Stimulated activated CD8-positive, alpha-beta memory T cell treated with anti-CD3 and anti-CD28 coated beads, Interleukin-7, amount 100 ng/mL, for 1 hour (primary cell): ENCODE measurements at places on chromosomes 3 and 15.

DNA sequence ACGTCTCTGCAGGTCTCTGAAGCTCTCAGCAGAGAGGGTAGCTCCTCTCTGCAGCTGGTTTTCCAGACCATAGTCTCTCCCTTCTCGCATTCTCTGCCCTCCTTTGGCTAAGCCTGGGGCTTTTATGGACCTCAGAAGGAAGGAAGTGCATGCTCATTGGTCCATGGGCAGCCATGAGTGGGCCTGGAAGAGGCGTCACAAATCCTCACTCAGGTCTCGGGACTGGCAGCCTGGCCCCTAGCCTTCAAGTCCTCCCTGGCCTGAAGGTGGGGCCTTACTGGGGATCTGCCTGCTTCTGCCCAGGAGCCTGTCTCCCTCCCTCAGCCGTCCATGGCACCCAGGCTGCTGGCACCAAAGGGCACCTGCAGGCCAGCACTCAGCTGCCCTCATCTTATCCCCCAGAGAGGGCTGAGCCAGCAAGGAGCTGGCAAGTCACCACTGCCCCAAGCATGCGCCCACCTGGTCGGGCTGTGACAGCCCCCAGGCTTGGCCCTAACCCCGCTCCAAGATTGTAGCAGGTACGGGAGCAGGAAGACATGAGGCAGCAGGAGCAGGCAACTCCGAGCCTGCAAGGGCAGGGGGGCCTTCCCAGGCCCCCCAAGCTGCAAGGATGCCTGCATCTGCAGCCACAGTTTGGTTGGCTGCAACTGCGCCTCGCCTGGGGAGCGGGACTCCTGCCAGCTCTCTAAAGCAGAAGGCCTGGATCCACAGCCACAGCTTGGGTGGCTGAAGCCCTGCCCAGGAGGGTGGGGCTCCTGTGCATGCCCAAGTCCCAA is 37.4 kb downstream of the GHSR start:
- no peak for DNase-seq

GRCh38 chr15:71595846-71596553 is 214.4 kb upstream of the NR2E3 start:
- no peak for DNase-seq

DNA sequence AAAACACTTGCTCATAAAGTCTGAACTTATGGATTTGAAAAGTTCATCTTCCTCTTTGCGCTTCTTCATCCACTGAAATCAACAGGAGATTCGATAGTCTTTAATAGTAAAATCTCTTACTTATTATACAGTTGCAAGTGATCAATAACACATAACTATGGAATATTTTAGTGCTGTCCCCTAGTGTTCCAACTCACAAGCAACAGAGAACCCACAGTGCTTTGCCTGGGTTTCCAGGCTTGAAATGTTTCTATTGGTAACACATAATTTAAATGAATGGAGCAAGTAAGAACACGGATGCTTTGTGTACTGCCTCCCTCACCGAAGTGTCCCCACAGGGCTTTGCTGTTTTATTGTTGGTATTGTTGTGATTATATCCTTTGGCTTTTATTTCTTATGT is 93.5 kb downstream of the WDR72 start:
- no peak for DNase-seq

DNA sequence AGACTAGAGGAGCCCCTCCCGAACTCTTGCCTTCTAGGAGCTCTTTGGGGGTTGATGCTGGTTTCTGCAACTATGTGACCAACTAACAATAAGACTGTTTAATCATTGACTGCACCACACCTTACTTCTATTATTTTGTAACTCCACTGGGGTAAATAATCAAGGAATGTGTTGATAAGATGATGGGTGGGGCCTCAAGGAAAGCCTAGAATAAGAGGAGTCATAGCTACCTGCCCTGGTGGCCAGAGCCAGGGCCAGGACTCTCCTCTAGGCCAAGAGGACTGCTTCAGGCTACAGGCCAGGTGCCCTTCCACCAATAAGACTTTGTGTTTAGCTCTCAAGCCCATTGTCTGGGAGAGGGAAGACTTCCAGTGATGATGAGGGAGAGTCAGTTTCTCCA is 41.2 kb upstream of the PIAS1 start:
- no peak for DNase-seq

DNA sequence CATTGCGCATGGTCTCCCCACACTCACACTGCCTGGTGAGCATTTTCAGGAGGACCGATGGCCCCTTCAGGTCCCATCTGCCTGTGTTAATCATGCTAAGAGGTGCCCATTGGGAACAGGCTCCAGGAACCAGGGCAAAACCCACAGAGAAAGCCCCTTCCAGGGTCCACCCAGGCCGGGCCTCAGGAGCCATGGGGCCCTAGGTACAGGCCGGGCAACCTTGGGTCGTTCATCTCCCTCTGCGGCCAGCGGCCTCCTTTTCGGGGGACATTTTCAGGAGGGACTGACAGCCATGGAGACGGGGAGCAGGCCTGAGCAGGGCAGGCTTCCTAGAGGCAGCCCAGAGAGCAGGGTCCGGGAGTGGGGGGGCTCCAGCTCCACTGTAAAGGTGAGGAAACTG is 68.0 kb upstream of the TAMM41 start:
- no peak for DNase-seq

GRCh38 chr3:131277836-131278497 is 103.6 kb upstream of the NUDT16 start:
- no peak for DNase-seq

GRCh38 chr15:88385078-88385700 is 82.0 kb downstream of the MRPL46 start:
- DNase-seq = no peak

DNA sequence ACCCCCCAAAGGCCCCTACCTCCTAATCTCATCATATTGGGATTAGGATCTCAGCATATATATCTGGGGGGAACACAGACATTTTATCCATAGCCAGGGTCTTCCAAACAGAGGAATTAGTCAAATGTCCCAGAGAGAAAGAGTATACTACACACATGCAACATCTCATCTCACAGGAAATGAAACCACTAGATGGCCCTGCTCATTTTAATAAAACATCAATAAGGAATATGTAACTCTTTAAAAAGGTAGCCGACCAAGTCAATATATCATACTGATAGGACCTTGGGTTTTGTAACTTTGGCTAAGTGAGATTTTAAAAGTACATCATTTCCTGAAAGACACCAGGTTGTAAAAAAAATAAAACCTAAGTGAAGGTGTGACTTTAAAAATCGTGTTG is 45.6 kb upstream of the THSD4 start:
- no peak for DNase-seq

DNA sequence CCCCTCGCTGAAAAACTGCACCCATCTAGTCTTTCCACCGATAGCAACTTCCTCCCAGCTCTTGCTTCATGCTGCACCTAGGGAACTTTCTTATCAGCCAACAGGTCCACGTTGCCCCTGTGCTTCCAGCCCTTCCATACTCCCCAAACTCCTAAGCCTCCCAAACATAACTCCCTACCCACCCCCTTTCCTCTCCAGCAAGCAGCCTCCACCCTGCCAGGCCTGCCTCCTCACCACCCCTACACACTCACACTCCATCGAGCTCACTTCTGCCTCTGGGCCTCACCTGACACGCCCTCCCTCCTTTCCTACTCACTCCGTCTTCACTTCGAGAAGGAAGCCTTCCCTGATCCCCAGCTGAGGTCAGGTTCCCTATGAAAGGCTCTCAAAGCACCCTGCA is 8.1 kb downstream of the INSYN1 start:
- DNase-seq = no peak

DNA sequence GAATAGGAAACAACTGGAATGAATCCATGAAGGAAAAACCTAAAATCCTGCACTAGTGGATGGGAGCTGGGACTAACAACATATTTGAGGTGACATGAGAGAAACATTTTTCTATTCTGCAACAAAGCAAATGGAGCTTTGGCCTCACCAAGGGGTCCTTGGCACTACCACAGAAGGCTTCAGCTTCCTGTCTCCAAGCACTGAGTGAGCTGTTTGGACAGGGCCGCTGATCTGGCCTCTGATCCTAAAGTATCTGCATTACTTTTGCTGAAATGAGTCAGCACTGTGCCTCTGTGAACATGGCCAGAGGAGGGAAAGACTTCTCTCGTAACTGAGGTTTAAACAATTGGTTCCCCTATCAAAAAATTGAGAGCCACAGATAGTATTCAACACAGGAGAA is 9.0 kb downstream of the ARPP21 start:
- DNase-seq = no peak

DNA sequence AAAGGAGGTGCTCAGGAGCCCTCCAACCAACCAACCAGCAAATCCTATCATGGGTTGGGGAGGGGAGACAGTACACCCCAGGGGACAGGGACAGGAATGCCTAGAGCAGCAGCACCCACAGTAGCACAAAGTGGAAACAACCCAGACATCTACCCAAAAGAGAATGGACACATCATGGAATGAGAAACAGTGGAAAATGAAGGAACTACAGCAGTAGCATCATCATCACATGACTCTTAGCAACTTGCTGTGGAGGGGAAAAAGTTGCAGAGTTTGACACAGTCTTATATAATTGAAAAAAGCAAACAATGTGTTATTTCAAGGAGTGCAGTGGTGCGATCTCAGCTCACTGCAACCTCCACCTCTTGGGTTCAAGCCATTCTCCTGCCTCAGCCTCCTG is 11.0 kb downstream of the C3orf22 start:
- DNase-seq = no peak

DNA sequence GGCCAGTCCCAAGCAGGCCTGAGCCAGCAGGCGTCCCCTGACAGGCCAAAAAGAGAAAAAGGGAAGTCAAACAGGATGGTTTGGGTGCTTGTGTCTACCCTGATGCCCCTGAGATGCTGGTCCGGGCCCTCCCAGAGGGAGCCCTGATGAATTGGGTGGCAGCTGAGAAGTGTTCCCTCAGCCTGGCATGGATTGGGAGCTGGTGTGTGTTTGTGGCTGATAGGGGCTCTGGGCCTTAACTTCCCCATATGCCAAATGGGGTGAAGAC is 1.4 kb downstream of the FBLN2 start:
- DNase-seq = no peak

GRCh38 chr3:107938143-107938542 is 152.7 kb downstream of the CD47 start:
- no peak for DNase-seq

GRCh38 chr3:25292036-25292435 is 136.0 kb upstream of the RARB start:
- DNase-seq = no peak

- no peak for DNase-seq
Observed at GRCh38 chr15:71748293-71748718, 62.0 kb upstream of the NR2E3 start.

DNA sequence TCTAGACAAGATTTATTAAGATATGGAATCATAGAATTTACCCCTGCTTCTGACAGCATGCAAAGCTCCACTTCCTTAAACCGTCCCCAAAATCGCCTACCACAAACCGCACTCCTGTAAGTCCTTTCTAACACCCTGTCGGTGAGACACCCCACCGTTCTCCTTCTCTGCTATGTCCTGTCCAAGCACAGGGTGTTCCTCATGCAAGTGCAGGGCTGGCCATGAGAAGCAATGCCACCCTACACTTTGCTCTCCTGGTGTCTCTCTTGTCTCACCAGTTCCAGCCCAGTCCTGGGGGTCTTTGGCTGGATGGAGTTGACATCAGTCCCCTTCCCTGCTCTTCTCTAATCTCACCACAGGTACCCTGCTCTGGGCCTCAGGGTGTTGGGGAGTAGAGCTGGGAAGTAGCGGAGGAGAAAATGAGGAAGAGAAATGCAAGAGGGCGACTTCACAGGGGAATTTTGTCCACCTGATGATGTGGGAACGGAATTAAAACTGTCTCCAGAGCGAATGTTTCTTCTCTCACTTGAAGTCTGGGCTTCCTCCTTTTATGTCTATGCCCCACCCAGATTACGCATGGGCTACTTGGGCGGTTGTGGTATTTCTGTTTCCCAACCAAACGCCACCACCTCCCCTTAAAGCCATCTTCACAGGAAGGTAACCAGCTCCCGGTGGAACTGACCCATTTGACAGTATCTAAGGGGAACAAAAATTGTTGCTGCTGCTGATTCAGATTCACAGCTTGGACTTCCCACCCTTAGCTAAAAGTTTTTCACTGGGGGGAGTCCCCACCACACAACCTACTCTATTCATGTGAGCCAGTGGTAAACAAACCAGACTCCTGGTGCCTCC is 49.9 kb downstream of the CASR start:
- no peak for DNase-seq

GRCh38 chr3:50632450-50632849 is 15.5 kb downstream of the MAPKAPK3 start:
- no peak for DNase-seq

- no peak for DNase-seq
Observed at GRCh38 chr3:171883257-171883892, 40.2 kb downstream of the TMEM212 start.

GRCh38 chr3:171320750-171321558 is 139.3 kb downstream of the TNIK start:
- DNase-seq = no peak

DNA sequence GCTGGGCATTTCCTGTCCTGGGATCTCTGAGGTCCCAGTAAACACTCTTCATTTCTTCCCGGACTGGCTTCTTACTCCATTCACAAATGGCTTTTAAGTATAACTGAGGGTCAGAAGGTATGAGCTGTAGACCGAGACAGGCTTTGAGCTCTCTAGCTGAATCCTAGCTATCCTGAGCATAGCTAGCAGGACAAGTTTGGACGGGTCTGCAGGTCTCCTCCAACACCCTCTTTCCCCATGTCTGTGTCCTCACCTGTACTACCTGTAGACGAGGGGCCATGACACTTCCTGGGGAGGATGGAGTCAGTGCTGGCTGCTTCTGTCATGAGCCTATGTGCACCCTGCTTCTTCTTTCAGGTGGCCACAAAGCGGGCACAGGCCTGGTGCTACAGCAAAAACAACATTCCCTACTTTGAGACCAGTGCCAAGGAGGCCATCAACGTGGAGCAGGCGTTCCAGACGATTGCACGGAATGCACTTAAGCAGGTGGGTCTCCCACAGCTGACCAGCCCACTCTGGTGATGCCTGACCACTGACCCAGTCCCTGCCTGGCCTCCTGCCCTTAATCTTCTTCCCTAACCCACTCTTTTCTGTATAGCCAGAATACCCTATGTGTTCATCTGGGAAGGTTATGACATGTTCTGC is 72.1 kb upstream of the ACAD9 start:
- DNase-seq = no peak

DNA sequence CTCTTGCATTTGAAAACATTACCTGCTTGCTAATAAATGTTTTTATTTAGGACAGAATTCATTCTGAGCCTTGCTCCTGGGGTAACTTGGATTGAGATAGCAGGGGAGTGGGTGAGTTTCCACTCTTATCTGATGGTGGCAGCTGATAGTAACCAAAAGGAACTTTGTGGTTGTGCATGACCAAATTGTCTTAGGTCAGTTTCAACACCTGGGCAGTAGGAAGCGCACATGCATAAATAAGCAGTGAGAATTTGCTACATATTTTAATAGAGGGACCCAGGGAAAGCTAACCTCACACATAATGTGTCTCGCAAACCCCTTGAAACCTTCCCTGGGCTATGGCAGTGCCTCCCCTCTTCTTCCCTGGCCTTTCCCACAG is 65.4 kb upstream of the XCR1 start:
- DNase-seq = no peak
